Tibial nerve (tissue), 4 donors: ENCODE measurements at places on chromosomes 5 and 9.

GRCh38 chr5:155822177-155822576 is 504.8 kb upstream of the SGCD start:
- DNase-seq = no peak

GRCh38 chr5:167453246-167454030 is 838.0 kb upstream of the WWC1 start:
- DNase-seq = no peak

- DNase-seq = no peak
These were observed 54.8 kb downstream of the MRPS27 start for GRCh38 chr5:72265032-72265877.

- no peak for DNase-seq
These were observed 62.7 kb downstream of the RAB14 start for GRCh38 chr9:121138973-121139372.
